Suppressor macrophage treated with lipopolysaccharide for 1 hour (primary cell): ENCODE measurements at places on chromosomes 16 and 17.

GRCh38 chr17:60846175-60846574 is 168.5 kb downstream of the BCAS3 start:
- DNase-seq, result no peak

- DNase-seq, result no peak
Observed at GRCh38 chr17:56431736-56432135, 161.8 kb upstream of the NOG start.

DNA sequence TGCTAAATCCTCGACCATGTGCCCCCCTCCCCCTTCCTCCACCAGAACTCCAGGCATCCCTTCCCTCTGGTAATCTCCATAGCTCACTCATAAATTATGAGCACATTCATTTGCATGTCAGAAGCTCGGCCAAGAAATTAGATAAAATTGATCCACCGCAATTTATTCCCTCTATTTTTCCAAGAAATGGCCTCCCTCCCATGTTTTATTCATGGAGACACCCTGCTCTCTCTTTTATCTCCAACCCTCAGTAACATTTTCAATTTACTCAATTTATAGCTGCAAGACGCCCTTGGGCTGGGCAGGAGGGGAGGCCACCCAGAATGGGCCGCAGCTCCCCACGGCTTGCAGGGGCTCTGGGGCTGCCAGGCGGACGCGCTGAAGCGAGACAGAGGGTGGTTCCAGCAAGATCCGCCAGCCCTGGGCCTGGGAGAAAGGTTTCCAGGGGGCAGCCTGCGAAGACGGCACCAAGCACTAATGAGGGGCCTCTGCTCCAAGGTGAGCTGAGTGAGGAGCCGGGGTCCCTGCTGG is 54.7 kb upstream of the ZNF423 start:
- no peak for DNase-seq

- peak; percentile 69 for DNase-seq
Observed at GRCh38 chr16:12449795-12450194, 353.9 kb downstream of the CPPED1 start.

- DNase-seq, result no peak
Observed at GRCh38 chr16:55217392-55217791, 106.6 kb upstream of the IRX6 start.

GRCh38 chr17:74076446-74076845 is 127.0 kb upstream of the RPL38 start:
- DNase-seq, result no peak

DNA sequence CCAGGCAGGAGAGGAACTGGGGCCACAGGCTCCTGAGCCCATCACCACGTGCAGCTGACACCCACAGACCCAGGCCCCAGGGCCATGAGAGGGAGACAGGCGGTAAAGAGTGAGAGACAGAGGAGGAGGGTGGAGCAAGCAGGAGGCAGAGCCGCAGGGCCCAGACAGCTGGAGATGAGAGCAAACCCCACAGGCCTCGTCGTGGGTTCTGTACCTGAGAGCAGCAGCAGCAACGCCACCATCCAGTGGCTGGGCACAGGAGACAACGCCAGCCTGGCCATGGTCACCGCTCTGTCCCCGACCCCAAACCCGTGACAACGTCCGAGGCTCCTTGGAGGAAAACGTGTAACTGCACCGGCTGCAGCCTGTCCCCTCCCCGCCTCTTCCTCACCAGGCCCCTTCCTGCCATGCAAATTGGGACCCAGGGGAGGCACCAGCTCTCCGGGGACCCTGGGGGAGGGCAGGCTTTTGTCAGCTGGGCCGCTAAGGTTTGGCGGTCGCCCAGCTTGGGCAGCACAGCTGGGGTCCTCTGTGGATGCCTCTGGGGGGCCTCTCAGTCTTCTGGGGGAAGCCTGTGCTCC is at the start of gene CD79B:
Gene CD79B, minus strand, starts transcription at position 351 of the 581 bp plus-strand sequence. Its CDS starts 70 bp downstream, at position 281.
- peak; percentile 27 for DNase-seq

- no peak for DNase-seq
Observed at GRCh38 chr17:1727258-1727789, 2.8 kb downstream of the WDR81 start.

DNA sequence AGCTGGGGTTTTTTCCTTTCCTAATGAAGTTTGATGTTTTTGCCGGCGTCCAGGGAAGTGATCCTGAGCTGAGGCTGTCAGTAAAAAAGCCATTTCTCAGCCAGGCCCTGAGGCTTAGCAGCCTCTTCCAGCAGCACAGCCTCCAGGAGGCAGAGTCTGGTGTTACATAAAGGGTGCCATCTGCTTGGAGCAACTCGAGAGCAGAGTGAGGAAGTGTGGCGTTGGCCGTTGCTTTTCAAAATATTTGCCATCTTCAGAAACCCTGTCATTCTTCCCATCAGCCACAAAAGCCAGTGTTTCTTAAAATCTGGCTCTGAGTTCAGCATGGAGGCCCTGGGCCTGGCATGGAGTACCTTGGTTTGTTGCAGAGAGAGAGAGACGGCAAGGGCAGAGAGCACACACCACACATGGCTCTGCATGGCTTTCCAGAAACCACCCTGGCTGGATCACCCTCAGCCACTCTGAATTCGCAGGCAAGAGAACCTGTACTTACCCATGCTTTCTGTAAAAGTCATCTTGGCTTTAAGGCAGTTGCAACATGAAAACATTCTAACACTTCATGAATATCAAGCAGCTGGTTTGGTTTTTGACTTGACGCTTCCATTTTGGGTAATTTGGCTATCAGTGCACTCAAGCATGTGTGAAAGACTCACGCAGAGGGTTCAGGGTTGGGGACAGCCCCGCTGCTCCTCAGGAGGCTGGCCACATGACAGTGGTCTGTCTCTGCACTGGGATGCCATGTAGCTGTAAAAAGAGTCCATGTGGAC is 21.0 kb downstream of the PMM2 start:
- DNase-seq, result no peak

- DNase-seq, result no peak
Observed at GRCh38 chr16:51556694-51557340, 405.7 kb upstream of the SALL1 start.

DNA sequence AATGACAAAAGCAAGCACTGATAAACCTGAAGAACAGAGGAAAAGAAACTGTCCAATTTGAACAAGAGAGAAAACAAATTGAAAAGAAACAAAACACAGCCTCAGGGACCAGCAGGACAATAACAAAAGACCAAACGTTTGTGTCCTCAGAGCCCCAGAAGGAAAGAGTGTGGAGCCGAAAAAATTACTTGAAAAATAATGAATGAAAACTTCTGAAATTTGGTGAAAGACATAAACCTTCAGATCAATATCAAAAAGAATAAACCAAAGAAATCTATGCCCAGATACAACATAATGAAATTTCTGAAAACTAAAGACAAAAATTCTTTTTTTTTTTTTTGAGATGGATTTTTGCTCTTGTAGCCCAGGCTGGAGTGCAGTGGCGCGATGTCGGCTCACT is 45.6 kb downstream of the CCDC57 start:
- no peak for DNase-seq

- no peak for DNase-seq
Observed at GRCh38 chr16:67082891-67083290, 26.9 kb upstream of the PHAF1 start.

DNA sequence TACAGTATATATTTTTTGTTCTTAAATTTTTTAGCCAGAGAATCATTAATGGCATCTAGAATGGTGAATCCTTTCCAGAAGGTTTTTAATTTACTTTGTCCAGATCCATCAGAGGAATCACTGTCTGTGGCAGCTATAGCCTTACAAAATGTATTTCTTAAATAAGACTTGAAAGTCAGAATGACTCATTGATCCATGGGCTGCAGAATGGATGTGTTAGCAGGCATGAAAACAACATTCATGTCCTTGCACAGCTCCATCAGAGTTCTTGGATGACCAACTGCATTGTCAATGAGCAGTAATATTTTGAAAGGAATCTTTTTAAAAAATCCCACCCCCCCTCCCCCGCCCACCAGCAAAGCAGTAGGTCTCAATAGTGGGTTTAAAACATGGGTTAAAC is 51.4 kb downstream of the CACNG1 start:
- peak; percentile 25 for DNase-seq

DNA sequence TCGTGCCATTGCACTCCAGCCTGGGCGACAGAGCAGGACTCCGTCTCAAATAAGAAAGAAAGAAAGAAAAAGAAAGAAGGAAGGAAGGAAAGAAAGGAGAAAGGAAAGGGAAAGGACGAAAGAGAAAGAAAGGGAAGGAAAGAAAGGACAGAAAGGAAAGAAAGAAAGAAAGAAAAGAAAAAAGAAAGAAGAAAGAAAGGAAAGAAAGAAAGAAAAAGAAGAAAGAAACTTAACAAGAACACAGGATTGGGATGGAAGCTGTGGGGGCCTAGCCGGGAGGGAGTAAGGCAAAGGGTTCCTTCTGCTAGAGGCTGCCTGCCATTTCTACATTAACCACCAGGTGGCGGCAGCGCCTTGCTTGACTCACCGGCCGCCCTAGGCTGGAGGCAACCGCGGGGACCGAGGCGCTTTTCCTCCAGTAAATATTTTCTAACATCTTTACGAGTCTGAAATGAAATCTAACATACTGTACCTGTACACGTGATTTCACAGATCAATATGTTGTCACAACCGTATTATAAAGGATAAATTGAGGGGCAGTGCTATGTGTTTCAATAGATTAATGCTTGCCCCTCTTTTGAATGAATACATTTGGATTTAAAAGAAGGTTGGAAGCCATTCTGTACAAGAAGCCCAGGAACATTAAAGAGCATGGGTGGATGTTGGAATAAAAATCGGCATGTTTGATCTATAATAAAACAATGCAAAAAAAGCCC is 6.1 kb downstream of the GJD3 start:
- peak; percentile 95 for DNase-seq

GRCh38 chr17:48553190-48553547 is 8.3 kb upstream of the HOXB2 start:
- DNase-seq, result no peak

GRCh38 chr17:48892940-48893645 is 506 bp downstream of the ATP5MC1 start:
- DNase-seq, result no peak

- DNase-seq, result peak; percentile 14
Observed at GRCh38 chr17:63826468-63827001, 696 bp upstream of the PSMC5 start.

- DNase-seq, result peak; percentile 82
Observed at GRCh38 chr17:2853283-2854142, 57.3 kb downstream of the RAP1GAP2 start.

DNA sequence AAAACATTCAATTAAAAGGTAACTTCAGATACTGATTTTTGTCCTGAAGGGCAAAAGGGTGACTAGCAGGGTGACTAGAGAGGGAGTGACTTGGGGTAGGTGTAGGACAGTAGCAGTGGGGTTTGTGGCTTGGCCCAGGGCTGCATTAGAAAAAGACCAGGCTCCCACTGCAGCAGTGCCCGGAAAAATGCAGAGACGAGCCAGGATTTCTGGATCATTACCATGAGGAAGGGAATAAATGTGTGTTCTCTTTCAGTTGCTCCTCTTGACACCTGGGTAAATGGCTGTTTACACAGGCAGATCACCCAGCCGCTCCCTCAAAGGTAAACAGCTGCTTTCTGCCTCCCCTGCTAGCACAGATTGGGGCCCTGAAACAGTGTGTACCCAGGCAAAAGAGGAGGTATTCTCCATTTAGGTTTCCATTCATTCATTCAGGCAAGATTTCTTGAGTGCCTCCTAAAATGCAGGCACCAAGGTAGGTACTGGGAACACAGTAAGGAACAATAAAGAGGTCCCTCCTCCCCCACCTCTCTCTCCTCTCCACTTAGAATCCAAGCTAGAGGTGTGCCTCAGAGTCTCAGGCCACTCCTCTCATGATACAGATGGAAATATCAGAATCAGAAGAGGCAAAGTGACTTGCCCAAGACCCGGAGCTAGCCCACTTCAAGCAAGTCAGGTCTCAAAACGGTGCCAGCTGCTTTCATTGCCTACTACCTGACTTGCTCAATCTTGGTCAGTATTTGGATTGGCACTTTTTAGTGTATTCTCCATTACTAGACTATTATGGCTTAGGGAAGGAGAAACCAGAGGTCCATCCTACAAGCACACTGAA is 15.2 kb upstream of the TOX3 start:
- no peak for DNase-seq

DNA sequence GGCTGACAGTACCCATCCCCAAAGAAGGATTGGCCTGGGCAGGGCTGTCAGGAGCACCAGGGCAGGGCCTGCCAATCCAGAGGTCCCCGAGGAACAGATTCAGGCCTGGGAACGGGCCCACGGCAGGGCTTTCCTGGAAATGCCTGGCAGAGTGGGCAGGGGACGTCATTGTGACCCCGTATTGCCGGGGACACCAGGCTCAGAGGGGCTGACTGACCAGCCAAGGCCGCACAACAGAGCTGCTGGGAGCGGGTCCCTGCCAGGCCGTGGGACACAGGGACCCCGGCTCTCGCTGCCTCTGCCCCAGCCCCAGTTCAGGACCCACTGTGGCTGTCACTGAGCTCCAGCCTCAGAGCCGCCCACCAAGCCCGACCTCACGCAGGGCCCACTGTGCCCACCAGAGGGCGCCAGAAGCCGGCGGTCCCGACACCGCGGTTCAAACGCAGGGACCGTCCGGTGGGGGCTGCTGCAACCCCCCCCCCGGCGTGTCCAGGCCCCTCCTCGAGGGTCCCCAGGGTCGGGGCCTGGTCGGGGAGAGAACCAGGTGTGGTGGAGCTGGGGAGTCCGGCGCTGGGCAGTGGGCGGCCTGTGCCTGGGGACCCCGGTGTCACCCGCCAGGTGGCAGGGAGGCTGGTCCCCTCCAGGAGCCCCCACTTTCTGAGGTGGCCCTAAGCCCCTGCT is 15.2 kb upstream of the SSTR5 start:
- peak; percentile 50 for DNase-seq

DNA sequence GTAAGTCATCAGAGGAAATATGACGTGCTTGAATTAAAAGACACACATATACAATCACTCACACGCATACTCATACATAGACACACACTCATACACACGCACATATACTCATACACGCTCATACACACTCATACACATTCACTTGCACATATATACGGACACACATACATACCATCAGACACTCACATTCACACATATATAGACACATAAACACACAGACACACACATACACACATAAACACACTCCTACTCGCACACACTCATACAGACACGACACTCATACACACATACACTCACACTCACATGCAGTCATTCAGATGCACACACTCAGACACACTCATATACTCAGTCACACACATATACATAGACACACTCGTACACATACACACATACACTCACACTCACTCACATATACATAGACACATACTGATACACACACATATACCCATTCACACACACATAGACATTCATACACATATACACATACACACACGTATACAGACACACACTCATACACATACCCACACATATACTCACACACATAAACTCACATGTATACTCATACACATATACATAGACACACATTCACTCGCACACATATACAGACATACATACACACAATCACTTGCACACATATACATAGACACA is 24.9 kb upstream of the NUDT16L1 start:
- DNase-seq, result no peak

GRCh38 chr16:30368122-30368791 is 2.0 kb downstream of the TBC1D10B start:
- DNase-seq, result peak; percentile 89

DNA sequence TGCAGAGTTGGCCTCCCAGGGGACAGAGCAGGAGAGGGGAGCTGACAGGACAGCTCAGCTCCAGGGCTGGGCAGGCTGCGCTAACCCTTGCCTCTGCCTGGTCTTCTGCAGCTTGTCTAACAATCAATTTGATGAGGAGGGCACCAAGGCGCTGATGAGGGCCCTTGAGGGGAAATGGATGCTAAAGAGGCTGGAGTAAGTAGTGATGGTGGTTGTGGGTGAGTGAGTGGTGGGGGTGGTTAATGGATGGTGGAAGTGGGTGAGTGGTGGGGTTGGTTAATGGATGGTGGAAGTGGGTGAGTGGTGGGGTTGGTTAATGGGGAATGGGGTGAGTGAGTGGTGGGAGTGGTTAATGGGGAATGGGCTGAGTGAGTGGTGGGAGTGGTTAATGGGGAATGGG is 22.0 kb upstream of the CPNE2 start:
- no peak for DNase-seq

GRCh38 chr17:2068031-2068518 is 13.2 kb downstream of the HIC1 start:
- no peak for DNase-seq
